Stimulated activated CD8-positive, alpha-beta memory T cell treated with anti-CD3 and anti-CD28 coated beads, Interleukin-15, amount 100 ng/mL, for 4 hours (primary cell): ENCODE measurements at places on chromosomes 5 and 9.

GRCh38 chr9:121283856-121284732 is 16.1 kb downstream of the GSN start:
- no peak for DNase-seq

- DNase-seq, result no peak
These were observed 6.5 kb downstream of the LRRC26 start for GRCh38 chr9:137163365-137163715.

- DNase-seq, result no peak
These were observed 128.5 kb downstream of the VPS13A start for GRCh38 chr9:77305622-77306400.

- no peak for DNase-seq
These were observed 371.5 kb downstream of the MLLT3 start for GRCh38 chr9:20250791-20251190.

- no peak for DNase-seq
These were observed 12.5 kb downstream of the ARAP3 start for GRCh38 chr5:141669520-141669919.

DNA sequence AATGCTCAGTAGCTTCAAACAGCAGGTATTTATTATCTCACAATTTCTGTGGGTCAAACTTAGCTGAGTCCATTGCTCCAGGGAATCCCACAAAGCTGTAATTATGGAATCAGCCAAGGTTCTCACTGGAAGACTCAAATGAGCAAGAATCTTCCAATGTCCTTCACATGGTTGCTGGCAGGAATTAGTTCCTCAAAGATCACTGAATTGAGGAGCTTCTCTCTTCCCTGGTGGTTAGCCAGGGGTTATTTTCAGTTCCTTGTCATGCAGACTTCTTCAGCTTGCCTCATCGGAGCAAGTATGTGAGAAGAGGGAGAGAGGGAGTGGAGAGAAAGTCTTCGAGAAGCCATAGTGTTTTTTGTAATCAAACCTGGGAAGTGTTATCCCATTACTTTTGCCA is 2331.9 kb downstream of the MAT2B start:
- no peak for DNase-seq

DNA sequence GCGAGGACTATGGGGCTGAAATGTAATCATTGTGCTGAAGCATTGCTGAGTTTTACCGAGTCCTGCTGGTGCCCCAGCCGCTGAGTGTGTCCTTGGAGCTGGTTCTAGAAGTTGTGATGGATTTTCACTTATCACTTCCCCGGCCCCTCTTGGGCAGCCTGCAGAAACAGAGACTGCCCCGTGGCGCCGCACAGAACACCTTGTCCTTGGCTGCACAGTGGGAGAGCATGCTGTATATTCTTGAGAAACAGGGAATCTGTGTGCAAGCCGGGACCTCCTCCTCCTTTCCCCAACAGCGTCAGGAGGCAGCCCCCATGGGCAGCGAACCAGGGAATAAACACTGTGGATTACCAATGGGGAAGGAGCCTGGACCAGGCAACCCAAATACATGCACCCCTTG is 90.6 kb upstream of the RUFY1 start:
- DNase-seq, result no peak

- DNase-seq, result no peak
These were observed 826 bp downstream of the GPRIN1 start for GRCh38 chr5:176608937-176609723.

DNA sequence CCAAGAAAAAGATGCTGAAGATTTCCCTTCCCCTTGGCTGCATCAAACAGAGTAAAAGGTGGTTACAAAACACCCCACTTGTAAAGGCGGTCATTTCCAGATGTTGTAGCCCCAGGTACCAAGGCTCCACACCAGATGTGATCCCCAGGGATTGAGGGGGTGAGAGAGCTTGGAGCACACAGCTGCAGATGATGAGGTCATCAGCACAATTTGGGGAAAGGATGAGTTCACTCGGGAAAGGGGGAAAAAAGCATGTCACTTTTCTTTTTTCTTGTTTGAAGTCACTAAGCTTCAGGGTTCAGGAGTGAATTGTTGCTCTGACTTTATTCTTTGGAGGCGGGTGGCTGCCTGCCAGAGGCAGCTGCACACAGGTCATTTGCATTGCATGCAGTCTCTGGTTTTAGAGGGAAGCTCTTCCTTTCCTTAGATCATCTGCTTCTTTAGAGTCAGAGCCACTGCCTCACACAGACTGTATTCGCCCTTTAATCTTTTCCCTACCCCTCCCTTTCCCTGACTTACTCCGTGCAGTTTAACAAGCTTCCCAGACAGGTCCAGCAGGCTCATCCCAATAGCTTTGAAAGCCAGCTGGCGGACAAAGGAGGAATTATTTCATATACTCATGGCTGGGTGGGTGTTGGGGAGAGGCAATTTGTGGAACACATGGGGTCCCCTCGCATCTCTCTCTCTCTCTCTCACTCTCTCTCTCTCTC is 409.3 kb upstream of the SLC24A2 start:
- DNase-seq, result no peak

DNA sequence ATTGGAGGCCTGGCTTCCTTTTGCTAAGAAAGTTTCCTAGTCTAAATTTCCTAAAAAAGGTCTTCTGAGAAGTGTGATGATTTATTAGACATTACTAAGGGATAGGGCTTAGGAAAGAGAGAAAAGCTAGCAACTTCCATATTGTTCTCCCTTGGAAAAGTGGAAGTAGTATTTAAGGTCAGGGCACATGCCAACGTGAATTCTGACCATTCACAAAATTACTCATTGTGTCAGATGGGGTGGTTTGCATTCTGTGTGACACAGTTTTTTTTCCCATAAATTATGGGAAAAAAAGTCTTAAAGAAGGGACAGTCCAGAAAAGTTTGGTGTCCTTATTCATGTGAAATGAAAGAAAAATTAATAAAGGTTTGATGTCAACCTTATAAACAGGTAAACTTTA is 110.0 kb upstream of the ARRDC3 start:
- DNase-seq, result no peak

DNA sequence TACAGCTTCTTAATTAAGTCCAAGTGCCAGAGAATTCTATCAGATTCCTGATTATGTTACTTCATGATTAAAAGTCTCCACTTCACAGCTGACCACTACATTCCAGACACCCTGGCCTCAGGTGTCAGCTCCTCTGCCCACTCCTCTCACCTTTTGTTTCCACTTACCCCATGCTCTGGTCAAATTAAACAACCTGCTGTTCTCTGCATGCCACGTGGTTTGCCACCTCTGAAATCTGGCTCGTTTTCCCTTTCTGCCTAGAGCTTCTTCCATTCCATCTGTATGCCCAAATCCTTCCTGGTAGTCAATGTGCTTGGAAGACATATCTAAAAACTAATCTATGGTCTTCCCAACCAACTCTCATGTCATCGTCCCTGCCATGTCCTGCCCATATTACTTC is 158.6 kb downstream of the ICE1 start:
- no peak for DNase-seq

GRCh38 chr5:151005950-151006576 is 14.3 kb upstream of the GPX3 start:
- no peak for DNase-seq

- DNase-seq, result no peak
These were observed 1037.3 kb upstream of the ACO1 start for GRCh38 chr9:31347082-31347617.
